Smooth muscle cell of the pulmonary artery (primary cell): ENCODE measurements at places on chromosomes 3 and 15. TPM values are rescaled to one million over a fixed set of nuclear protein-coding genes. Genes with fewer than 3 reads are reported as not detected.

The PLSCR4 gene
- total RNA-seq: 68.2 and 119 TPM in 2 replicates

The OR5K2 gene
- not detected in 2 replicates for total RNA-seq

The ITPKA gene
- 0.76 and 0.91 TPM in 2 replicates for total RNA-seq

The SATB1 gene
- total RNA-seq: 17.4 and 39.1 TPM in 2 replicates

The SLCO2A1 gene
- total RNA-seq: under 0.01 TPM in 2 replicates

The ULK4 gene
- 8.9 and 11.3 TPM in 2 replicates for total RNA-seq

The ZBED2 gene
- total RNA-seq: 0.07 TPM in 1 of 2 replicates, not detected in the other

The COL8A1 gene
- total RNA-seq: 133 and 540 TPM in 2 replicates
